Transverse colon (tissue), 4 donors: ENCODE measurements at places on chromosomes 3 and 15.
A peak's percentile ranks its signal among the peaks of the same experiment; 100 is the strongest.

- DNase-seq = no peak
These were observed 118.4 kb downstream of the FGF12 start for GRCh38 chr3:192608726-192609600.

DNA sequence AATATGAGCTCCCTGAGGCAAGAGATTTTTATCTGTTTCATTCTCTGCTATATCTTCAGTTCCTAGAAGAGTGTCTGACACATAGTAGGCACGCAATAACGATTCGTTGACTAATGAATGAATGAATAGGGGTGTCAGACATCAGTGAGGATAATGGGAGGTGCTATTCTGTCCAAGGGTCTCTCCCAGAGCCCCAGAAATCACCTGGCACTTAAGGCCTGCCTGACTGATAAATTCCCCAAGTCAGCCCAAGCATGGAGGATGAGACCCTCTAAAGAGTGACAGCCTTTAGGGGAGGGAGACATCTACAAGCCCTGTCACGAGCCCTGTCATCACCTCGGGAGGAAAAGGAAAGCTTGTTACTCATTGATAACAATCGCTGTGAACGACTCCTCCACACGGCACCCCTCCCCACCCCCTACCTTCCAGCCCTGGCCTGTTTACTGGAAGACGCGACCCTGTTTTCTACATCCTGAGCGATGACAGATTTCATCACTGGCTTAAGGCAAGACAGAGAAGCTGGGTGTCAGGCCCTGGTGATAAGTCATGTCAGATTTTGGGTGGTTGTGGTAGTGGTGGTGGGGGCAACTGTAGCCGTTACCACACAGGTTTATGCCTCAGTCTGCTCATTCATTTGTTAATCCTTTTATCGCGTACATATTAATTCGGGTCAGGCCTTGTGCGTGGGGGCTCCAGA, 23.1 kb downstream of the BHLHE40 start:
- DNase-seq = no peak

- DNase-seq = no peak
These were observed 22.4 kb downstream of the CXCR6 start for GRCh38 chr3:45965653-45966052.

DNA sequence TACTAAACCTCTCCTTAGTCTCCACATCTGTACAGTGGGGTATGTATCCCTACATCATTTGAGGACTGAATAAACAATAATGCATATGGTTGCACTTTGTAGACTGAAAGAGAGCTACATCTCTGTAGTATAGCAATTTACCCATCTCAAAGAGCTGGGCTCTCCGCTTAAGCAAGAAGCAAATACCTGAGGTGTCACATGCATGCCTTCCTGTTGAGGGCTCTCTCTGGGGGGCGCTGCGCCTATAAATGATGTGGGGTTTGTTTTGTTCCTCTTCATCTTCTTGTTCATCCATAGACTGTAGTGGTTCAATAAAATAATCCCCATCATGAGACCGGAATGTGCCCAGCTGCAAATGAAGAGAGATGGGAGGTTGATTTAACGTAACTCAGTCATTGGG, 6.8 kb downstream of the ADAMTS9 start:
- DNase-seq = no peak

- DNase-seq = peak; percentile 25
These were observed 54.8 kb downstream of the SRGAP3 start for GRCh38 chr3:9194509-9195184.

DNA sequence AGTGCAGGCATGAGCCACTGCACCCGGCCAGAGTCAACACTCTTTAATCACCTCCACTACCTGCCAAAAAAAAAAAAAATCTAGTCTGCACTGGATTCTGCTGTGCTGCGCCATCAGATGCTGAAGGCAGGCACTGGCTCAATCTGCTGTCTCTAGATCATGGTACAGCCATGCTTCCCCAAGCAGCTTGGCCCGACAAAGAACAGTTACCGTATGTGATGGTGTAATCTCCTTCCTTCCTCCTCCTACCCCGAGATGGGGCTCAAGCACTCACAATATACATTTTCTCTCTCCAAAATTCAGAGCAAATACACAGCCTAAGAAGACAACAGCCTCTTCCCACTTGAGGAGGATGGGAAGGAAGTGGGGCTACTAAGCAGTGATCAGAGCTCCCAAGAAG, 45.1 kb downstream of the DAPK2 start:
- no peak for DNase-seq

- DNase-seq = no peak
These were observed 29.5 kb downstream of the PTPN23 start for GRCh38 chr3:47410417-47410720.

GRCh38 chr3:67719333-67719732, 64.9 kb upstream of the SUCLG2 start:
- DNase-seq = no peak

DNA sequence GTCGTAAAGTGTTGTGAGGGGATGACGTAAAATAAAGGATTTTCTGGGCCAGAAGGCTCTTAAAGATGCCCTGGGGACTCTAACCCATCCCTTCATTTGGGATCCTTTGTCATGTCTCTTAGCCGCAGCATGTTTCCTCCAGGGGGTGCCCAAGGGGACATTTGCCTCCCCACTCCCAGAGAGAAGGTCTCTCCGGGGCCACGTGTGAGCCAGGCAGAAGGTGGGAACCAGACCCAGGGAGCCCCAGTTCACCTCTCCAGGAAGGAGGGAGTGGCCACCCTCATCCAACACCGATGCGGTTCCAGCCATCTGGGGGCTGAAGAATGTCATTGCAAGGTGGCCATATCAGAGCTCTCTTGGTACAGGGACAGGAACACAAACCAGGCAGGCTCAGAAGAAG, 25.2 kb downstream of the ST8SIA2 start:
- no peak for DNase-seq

DNA sequence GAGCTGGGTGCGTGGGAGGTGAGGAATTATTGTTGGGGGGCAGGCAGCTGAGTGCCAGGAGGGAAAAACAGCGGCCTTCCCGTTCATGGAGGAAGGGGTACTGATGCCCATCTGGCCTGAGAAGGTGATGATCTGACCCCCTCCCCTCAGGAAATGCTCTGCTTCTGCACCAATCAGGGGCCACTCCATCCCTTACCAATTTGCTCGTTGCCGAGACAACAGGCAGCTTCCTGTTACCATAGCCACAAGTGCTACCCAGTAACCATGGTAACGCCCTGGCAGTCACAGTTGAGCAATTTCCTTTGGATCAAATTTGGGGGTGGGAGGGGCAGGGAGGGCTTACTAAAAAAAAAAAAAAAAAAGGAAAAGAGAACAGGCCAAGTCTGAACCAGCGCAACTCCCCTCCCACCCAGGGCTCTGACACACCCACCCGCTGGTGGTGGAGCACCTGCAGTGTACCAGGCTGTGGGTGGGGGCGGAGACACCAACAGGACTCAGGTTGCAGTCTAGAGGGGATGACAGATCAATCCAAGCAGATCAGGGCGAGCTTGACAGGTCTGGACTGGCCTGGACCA, 13.7 kb downstream of the CELF6 start:
- no peak for DNase-seq

- DNase-seq = no peak
These were observed at the start of gene LSMEM2 for GRCh38 chr3:50278880-50279224. Gene LSMEM2, plus strand, starts transcription at chr3:50279087. Its CDS starts 27 bp downstream, at chr3:50279114.

GRCh38 chr3:47909607-47910006, 106.6 kb downstream of the MAP4 start:
- no peak for DNase-seq

GRCh38 chr3:152858170-152858800, 23.4 kb downstream of the P2RY1 start:
- no peak for DNase-seq

DNA sequence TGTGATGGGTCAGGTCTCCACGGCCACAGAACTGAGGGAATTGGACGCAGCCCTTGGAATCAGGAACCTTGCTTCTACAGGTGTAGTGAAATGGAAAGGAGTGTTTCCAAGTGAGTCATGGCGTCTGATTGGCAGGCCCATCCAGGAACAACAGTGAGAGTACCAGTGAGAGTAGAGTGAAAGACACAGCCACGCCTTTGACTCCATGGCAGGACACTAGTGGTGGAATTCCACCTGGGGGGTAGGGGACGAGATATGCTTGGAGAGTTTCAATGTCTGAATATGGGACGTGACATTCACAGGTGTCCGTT, 3.0 kb upstream of the SLC28A1 start:
- DNase-seq = no peak

DNA sequence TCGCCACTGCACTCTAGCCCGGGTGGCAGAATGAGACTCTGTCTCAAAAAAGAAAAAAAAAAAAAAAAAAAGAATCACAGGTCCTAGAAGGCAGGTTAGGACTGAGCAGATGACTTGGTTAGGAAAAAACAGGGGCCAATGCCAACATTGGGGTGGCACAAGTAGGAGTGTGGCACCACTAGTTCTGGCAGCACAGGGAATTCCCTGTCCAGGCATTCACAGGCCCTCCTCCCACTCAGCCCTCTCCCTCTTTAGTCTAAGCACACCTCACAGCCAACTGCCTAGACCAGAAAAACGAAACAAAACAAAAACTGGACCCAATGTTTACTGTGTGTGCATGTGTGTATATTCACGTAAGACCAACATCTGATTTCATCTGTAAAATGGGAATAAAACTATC, 10.5 kb downstream of the THOC7 start:
- no peak for DNase-seq

GRCh38 chr15:101023501-101024072, 104.4 kb downstream of the LRRK1 start:
- peak; percentile 5 for DNase-seq

DNA sequence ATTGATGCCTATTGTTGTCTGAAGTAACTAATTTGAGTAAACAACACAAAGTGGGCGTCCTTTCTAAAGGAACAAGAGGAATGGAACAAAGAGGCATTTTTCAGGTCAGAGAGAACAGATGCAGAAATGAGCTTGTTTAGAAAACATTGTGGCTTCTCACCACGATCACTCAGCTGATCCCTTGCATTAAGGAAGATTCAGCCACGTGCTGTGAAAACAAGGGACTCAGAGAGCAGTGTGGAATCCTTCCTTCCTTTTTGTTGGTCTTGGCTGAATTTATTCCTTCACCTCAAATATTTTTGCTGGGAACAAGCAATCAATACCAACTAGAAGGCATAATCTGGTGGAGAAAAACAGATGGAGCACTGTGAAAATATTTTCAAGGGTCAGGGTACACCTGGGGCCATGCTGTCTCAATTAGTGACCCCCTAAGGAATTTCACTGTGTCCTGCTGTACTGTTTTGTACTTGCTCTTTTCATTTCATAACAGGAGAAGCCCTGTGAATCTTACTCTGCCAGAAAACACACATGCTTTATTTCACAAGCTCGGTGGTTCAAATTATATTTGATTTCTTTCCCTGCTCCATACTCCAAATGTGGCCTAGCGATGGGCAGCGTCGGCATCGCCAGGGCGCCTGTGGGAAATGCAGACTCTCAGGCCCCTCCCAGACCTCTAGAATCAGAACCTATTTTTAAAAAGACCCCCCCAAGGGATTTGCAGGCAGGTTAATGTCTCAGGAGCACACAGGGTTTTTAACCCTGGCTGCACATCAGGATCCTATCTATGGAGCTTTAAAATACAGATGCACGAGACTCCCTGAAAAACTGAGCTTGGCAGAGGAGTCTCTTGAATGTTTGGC, 11.6 kb upstream of the SLC6A20 start:
- DNase-seq = no peak

DNA sequence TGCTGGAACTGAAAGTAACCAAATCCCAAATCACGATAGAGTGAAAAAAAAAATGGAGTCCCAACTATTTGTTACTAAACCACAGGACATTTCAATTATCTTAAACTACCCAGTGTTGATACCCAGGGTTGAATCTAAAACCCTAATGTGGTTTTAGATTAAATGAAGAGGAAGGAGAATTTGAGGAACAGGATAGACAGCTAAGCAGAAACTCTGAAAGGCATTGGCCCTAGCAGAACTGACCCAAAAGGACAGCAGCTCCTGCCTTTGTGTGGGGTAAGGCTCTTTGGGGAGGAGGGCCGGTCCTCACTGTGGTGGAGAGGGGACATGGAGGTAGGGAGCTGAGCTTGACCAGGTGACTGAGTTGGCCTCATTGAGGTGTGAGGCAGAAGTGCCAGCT, 30.7 kb upstream of the SNRK start:
- no peak for DNase-seq

GRCh38 chr3:148756311-148756710, 58.6 kb downstream of the AGTR1 start:
- no peak for DNase-seq

- DNase-seq = no peak
These were observed 44.2 kb upstream of the KY start for GRCh38 chr3:134694946-134695543.

- DNase-seq = peak; percentile 54
These were observed 125.1 kb downstream of the SHQ1 start for GRCh38 chr3:72722930-72723726.

DNA sequence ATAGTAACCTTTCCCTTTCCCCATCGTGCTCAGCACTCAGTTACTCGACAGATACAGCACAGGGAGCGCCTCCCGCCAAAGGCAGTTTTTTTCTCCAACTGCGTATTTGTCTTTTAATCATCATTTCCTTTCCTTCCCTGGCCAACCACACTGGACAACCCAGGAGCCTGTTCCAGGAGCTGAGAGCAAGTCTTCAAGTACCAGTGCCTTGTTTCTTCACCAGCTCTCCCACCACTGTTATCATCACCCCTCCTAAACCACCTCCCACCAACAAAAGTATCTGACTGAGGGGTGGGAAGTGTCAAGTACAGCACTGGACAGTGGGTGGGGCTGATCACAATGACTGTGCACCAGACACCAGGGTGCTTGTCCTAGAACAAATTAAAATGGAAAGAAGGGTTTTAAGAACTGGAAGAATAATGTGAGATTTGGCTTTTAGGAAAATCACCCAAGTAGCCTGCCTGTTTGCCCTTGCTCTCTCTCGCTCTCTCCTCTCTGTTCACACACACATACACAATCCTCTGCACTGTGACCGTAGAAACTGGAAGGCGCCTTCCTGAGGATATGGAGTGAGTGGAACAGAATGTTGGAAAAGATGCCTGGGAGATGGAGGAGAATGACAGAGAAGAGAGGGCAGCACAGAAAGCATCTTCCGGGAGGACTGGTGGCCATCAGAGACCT, 126.3 kb downstream of the TNIK start:
- no peak for DNase-seq
